ENCODE measurements at places on chromosomes 4 and X.
A peak's percentile ranks its signal among the peaks of the same experiment; 100 is the strongest.

- no peak for DNase-seq
Measured at GRCh38 chrX:12304261-12304660, 166.0 kb downstream of the FRMPD4 start.

DNA sequence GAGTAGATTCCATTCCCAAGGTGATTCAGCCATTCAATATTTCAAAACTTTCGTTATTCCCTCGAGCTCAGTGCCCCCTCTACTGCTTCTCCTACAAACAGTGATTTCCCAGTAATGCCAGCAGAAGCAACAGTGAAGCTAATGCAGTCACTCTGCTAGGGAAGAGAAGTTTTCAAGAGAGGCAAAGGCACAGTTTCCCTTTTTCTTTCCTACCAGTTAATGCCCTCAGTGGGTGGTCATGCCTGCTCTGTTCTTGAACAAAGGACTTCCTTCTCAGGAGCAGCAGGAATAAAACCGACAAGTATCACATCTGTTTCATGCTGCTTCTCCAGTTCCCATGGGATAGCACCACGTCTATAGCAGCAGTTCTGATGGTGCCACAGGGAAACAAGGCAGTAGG, 317.2 kb downstream of the TENM3 start:
- no peak for DNase-seq

DNA sequence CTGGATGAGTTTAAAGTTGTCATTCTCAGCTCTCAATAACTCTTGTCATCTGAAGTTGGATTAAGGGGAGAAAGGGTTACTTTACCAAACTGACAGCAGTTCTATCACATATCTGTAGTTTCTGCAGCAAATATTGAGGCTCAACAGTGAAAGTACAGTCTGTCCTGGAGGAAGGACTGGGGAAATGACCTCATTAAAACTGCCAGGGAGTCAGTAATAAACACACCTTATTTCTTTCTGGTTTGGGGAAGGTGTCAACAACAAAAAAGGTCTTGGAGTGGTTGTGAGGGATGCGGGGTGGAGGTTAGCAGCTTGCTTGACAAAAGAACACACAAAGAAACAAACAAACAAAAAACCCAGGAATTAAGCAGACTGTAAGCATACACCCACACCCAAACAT, 1418.0 kb downstream of the STIM2 start:
- no peak for DNase-seq

GRCh38 chrX:15430076-15430475, 45.9 kb upstream of the VEGFD start:
- no peak for DNase-seq

DNA sequence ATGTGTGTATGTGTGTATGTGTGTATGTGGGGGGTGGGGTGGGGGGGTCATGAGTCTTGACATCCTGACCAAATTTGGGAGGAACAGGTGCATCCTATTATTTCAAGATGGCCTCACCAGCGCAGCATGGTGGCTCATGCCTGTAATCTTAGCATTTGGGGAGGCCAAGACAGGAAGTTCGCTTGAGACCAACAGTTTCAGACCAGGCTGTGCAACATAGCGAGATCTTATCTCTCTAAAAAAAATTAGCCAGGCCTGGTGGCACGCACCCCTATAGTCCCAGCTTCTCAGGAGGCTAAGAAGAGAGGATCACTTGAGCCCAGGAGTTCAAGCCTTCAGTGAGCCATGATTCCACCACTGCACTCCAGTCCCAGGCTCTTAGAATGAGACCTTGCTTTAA, 47.0 kb upstream of the DHRSX start:
- no peak for DNase-seq

GRCh38 chr4:163523791-163524365, 29.4 kb downstream of the TMA16 start:
- no peak for DNase-seq

DNA sequence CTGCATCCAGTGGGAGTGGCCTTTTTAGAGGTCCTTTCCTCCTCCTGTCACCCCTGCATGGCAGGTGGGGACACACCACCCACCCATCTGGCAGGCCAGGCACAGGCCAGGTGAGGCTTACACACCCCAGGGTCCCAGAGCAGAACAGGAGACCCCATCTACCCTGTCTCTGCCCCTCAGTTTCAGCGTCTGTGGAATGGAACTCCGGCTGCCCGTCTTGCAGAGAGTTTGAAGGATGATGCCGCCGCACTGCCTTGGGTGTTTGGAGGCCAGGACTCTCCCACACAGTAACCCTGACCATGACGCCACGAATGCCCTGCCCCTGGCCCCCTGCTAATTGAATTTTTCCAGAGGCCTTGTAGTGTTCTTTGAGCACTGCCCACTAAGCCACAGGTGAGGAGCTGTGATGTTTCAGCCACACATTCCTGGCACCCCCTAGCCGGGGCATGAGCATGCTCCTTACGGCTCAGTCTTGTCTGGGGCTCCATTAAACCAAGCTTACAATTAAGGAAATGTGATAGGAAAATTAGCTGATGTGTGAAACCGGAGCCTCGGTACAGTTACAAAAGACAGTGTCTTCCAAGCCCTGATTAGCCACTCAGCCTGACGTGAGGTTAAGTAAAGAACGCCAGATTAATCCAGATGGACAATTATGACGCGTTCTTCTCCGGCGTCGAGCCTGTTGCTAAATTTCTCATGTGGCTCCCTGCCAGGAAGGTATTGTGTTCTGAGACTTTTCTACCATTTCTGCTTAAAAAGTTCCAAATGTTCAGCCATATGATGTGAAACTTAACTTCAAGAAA, 39.3 kb downstream of the HMX1 start:
- DNase-seq, result no peak

GRCh38 chrX:117973110-117973807, 143.4 kb downstream of the KLHL13 start:
- no peak for DNase-seq

- DNase-seq, result no peak
Measured at GRCh38 chrX:6660567-6661264, 125.8 kb upstream of the VCX3A start.

- DNase-seq, result no peak
Measured at GRCh38 chrX:80246271-80246670, 174.0 kb upstream of the TENT5D start.

- no peak for DNase-seq
Measured at GRCh38 chr4:1602655-1603412, 81.3 kb downstream of the FAM53A start.

DNA sequence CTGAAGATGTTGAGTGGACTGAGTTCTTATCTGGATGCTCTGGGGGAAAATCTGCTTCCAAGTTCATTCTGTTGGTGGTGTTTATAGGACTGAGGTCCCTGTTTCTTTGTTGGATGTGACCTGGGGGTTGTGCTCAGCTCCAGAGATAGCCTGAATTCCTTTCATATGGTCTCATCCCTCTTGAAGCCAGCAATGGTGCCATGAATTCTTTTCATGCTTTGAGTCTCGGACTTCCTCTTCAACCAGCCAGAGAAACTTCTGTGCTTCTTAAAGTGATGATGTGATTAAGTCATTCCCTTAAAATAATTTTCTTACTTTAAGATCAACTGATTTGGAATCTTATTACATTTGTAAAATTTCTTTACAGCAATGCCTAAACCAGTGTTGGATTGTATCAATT, 233.8 kb upstream of the UGT8 start:
- no peak for DNase-seq

GRCh38 chrX:71537743-71538142, 4.8 kb downstream of the OGT start:
- DNase-seq, result no peak

- DNase-seq, result peak; percentile 36
Measured at GRCh38 chrX:69093960-69094871, 71.0 kb downstream of the PJA1 start.

- DNase-seq, result no peak
Measured at GRCh38 chr4:157246964-157247363, 26.4 kb downstream of the GRIA2 start.

DNA sequence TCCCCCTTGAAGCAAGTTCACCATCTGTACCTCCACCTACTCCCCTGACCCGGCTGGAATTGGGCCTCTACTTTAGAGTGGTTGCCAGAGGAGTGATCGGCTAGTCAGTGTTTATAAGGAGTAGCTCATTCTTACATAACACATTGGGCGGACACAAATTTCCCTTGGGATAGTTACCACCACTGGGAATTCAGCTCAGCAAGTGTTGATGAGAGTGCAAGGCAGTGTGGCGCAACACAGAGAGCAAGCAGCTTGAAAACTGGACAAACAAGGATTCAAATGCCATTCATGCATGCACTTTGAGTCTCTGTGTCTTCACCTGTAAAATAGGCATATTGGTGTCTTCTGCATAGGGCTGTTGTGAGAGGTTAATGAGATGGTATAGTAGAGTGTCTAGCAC, 92.7 kb downstream of the STK32B start:
- DNase-seq, result no peak

GRCh38 chrX:136546371-136546781, 14.4 kb downstream of the VGLL1 start:
- no peak for DNase-seq

DNA sequence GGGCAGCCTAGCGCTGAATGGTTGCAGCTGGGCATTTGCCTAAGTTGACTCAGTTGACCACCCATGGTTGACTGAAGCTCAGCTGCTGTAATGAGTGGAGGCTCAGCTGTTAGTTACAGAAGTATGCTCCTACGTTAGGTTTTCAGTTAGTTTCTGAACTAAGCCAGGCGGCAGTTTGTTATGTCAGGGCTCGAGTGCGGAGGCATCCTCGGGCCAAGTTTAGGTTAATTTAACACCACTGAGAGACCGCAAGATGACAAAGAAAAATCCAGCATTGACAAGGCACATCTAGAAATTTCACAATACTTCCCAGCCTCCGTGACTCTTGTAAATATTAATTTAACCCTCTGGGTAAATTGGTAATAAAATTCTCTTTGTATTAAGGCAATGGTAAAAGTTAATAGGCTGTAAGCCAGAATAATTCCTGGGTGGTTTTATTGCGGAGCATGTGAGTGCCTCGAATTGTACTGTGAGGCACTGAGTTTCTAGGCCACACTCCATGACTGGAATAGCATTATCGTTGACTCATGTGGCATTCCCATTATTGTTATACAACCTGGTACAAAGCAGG, 33.1 kb upstream of the CDKN2AIP start:
- no peak for DNase-seq

DNA sequence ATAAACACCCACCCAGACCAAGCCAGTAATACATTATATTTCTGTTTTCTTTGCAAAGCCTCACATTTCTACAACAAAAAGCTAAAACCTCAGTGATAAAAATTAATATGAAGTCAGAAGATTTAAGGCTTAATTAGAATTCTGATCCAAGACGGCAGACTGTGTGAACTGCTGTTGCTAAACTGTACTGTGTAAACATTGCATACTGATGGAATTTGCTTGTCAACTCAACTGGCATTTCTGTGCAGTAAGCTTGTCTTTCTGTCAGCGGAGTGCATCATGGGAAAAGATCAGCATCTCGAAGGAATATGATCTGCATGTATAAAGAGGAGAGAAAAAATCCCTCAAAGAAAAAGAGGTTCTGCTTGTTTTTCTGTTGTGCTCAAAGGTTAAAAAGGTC, 69.4 kb upstream of the SPANXB1 start:
- DNase-seq, result no peak

- no peak for DNase-seq
Measured at GRCh38 chr4:2763511-2763967, 7.4 kb upstream of the TNIP2 start.

DNA sequence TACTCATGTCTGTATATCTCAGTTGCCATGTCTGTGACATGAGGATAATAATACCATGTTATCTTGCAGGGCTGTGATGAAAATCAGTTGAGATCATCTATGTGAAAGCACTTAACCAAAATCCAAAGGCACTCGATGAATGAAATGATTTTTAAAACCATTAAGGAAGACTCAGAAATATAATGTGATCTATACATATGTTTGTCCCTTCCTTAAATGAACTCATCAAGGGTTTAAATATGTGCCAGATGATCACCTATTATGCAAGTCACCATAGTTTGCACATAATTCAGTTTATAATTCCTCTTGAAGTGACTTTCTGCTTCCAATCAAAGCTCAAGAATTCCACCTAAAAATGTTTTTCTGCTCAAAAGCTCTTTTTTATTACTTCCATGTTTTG, at the start of gene FOXR2:
TSS of gene FOXR2 (plus strand) at position 301 of the 400 bp plus-strand sequence. CDS start 312 bp downstream, outside the sequence.
- DNase-seq, result no peak

DNA sequence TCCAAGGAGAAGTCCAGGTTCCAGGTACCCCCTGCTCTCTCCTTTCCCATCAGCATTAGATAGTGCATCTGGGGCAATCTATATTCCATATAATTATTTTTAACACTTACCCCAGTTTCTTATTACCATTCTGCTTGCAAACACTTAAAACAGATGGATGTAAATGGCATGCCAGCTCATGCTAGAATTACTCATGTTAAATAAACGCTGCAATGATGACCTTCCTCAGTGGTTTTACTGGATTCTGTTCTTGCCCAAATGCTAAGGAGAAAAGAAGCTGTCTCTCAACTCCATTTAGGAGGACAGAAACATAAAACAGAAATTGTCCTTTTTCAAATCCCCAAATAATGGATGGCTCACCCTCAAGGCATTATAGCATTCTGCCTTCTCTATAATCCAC, 161.1 kb downstream of the NLGN4X start:
- no peak for DNase-seq

DNA sequence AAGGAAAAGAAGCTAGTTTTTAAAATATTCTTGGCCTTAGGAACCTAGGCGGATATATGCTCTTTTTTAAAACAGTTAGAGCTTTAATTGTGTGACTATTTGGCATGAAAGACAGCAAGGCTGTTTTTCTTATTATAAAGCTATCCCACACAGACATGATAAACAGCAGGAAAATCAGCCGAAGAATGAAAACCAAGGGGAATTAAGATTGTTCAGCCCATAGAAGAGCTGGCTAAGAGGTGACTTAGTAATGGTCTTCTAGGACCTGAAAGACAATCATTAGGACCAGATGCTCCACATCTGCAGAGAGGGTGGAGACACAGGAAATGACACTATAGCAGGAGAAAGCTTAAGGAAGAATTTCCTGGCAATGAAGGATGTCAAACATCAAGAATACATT, 171.4 kb upstream of the NRK start:
- DNase-seq, result no peak

DNA sequence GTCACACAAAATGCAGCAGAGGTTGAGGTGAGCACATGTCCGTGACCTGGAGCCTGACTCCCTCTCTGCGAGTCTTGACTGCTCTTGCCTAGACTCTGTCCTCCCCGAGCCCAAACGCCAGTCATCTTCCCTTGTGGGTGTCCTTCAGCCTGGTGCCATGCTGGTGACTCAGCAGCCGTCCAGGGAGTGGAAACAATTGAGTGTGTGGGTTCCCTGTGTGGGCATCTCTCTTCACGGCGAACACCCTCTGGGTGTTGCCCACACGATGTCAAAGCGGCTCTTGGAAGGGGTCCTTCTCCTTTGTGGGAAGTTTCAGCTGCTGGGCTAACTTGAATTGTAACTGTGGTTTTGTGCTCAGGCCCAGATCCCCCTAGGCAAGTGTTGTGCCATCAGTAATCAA, 17.5 kb upstream of the MSANTD1 start:
- no peak for DNase-seq

Measured in HepG2 (cell line).